EH (cell line): ENCODE measurements at places on chromosomes 7 and 10.

- DNase-seq, result no peak
Observed at GRCh38 chr10:46020344-46020657, 10.1 kb downstream of the NCOA4 start.

GRCh38 chr10:36116731-36117130, 474.6 kb upstream of the FZD8 start:
- DNase-seq, result no peak

GRCh38 chr7:139798221-139798620, 20.4 kb upstream of the HIPK2 start:
- no peak for DNase-seq

DNA sequence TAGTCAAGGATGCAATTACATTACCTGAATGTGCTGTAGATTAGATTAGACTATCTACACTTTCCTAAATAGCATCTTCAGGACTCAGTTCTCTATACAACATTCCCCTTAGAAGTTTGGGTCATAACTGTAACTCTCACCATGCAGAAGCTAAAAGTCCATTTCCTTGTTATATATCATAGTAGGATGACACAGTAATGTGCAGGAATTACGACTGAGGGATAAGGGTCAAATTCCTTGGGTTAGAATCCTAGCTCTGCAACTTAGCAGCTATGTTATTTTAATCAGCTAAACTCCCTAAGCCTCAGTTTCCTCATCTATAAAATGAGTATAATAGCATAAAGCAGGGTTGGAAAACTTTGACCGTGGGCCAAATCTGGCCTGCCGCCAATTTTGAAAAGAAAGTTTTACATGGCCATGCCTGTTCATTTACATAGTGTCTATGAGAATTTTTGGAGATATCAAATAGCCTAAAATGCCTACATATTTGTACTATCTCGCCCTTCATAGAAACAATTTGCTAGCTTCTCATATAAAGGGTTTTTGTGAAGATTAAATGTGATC, 14.8 kb downstream of the NRCAM start:
- DNase-seq, result no peak

- peak; percentile 81 for DNase-seq
Observed at GRCh38 chr10:132482090-132482800, 55.3 kb upstream of the INPP5A start.

- no peak for DNase-seq
Observed at GRCh38 chr7:37218956-37219355, 229.7 kb downstream of the ELMO1 start.

- DNase-seq, result no peak
Observed at GRCh38 chr10:641149-642010, 48.1 kb downstream of the DIP2C start.

- no peak for DNase-seq
Observed at GRCh38 chr10:71585564-71586290, 133.9 kb downstream of the C10orf105 start.

GRCh38 chr7:157570531-157571200, 233.9 kb downstream of the DNAJB6 start:
- no peak for DNase-seq

- no peak for DNase-seq
Observed at GRCh38 chr10:59668096-59668495, 41.6 kb downstream of the SLC16A9 start.

DNA sequence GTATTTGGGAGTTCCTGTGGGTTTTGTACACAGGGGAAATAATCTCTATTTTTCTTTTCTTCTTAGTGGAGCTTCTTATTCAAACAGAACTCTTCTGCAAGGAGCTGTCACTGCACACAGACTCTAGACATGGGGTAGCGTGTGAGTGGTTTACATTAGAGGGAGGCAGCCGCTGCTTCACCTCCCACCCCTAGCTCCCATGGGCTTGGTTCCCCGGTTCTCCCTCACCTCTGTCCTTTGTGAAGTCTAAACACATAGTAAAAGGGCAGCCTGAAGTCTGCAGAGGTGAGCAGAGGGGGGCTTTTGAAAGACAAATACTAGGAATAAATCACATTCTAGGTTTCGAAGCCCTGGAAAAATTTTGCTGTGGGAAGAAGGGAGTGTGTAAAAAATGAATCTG, 5.5 kb downstream of the ASB4 start:
- no peak for DNase-seq

DNA sequence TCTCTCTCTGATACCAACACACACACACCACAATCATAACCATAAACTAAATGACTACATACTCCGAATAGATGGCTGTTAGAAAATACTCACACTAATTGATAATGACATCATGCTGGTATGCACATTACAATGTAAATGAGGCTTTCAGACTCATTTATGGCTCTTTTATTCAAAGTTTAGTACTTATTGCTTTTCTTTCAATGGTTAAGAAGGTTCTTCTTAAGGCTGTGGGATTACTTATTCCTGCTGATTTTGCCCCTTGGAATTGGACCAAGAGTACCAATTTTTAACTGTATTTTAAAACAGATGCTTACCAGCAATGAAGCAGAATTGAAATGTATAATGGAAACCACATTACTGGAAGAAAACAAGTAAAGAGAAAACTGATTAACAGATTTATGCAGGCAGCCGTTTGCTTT, 20.6 kb upstream of the CABCOCO1 start:
- no peak for DNase-seq

GRCh38 chr7:67391168-67391567, 394.5 kb downstream of the TYW1 start:
- DNase-seq, result no peak

- DNase-seq, result no peak
Observed at GRCh38 chr10:70540789-70541360, 61.7 kb downstream of the PRF1 start.

GRCh38 chr10:17607603-17608332, 9.4 kb downstream of the HACD1 start:
- peak; percentile 69 for DNase-seq

- DNase-seq, result peak; percentile 7
Observed at GRCh38 chr7:96949766-96950165, 55.6 kb upstream of the DLX6 start.

DNA sequence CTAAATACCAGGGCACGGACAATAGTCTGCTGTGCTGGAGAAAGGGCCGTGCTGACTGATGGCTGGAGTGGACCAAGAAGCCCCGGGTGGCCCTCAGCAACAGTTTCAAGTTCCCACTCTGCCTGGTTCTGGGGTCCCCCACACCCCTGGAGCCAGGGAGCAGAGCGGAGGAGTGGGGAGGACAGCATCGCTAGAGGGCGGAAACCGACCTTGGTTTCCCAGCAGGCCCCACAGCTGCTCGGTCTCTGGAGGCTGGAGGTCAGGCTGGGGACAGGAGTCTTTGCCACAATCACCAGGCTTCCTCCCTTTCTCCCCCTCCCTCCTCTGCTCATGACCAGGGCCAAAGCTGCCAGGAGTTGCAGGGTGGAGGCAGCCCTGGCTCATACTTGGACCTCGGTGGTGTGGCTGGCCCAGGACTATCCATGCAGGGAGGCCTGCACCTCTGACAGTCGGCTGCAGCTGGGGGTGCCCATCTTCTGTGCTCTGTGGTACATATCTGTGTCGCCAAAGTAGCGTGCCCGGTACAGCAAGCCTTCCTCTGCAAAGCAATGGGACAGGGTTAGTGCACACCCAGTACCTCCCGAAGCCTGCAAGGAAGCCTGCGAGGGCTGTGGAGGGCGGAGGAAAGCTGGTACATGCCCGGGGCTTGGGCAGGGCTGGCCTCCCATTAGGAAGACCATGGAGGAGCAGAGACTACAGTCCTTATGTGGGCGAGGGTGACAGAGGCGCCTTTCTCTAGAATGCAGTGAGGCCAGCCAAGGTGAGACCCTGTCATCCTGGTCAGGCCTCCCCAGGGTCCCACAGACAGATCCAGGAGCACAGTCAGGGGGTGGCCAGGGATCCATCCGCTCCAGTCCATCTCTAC, 19.1 kb downstream of the DNAJB12 start:
- no peak for DNase-seq

GRCh38 chr10:23980094-23980493, 228.8 kb upstream of the KIAA1217 start:
- DNase-seq, result no peak

DNA sequence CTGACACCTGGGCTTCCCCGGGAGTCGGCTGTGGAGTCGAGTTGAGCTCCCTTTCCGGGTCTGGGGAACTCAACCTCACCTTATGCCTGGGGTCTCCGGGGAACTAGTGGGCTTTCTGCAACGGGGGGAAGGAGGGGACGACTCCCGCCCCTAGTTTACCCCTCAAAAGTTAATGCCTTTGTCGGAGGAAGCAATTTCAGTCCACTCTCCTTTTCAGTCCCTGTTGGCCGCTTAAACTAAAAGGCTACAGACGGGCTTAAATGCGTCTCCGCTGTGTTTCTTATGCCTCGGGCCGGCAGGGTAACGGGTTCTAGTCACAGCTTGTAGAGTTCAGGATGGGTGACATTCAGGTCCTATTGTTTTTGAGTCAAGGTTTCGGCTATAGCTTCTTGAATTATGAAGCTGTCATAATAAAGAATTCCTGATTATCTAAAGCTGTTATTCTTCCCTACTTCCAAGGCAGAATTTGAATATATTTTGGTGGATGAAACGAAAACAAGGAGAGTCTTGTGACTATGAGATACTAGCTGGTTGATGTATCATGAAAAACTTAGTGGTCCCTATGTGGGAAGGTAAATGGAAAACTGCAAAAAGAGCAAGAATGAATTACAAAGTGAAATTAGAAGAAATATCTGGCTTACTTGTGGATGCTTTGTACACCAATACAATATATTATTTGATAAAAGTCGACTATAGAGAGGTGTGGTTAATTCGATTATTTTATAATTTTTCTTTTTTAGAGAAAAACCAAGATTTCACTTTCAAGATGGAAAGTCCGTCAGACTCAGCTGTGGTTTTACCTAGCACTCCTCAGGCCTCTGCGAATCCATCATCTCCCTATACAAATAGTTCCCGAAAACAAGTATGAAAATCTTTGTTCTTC, 495 bp downstream of the SFR1 start:
- peak; percentile 26 for DNase-seq

DNA sequence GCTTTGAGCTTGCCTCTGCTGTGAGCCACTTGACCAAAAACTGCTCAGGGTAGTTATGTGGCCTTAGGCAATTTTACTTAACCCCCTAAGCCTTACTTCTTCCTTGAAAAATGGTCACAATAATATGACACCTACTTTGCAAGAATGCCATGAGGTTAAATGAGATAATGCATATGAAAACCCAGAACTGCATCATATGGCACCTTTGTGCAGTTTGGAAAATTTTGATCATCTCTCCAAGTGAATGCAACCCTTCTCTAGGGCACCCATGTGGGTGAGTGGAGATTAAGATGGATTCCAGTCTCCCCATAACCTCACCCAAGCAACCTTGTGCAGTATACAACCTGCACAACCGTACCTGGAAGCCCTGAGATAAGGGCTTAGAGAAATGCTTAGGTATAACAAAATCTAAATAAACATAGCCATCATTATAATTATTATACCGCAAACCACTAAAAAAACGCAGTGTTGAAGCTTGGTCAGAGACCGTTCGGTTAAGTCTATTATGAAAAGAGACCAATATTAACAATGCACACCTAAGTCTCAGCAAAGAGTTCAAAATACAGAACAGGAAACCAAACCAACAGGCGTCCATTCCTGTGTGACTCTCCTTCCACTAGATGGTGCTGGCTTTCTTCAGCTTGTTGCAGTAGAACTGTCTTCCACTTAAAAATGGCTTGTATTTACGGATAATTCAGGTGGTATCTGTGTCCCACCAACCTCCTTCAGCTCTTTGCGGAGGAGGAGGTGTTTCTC, 21.0 kb upstream of the ASB15 start:
- DNase-seq, result peak; percentile 44

DNA sequence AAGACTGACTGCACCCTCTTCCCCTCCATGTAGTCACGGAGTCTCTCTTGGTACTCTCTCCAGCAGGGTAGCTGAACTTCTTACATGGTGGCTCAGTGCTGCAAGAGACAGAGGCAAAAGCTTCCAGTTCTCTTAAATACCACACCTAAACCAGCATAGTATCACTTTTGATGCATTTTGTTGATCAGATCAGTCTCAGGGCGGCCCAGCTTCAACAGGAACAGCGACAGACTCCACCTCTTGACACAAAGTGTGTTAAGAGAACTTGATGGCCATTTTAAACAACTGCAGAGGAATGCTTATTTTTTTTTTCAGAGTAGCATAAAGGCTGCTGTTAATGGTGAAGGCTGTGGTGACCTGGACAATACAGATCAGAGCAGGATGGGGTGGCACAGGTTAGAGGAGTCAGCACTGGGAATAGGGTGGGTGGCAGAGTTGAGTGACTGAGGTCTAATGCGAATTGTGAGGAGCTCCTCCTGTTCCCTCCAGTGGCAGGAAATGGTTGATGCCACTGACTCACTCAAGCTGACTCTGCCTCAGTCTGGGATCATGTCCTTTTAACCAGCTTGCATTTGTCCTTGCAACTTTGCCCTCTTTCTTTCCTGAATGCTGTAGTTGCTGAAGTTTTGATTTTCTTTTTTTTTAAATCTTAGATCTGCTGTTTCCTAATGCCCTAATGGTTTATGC, 17.3 kb downstream of the MGAM start:
- no peak for DNase-seq
